ENCODE measurements at places on chromosomes 5 and 9.

DNA sequence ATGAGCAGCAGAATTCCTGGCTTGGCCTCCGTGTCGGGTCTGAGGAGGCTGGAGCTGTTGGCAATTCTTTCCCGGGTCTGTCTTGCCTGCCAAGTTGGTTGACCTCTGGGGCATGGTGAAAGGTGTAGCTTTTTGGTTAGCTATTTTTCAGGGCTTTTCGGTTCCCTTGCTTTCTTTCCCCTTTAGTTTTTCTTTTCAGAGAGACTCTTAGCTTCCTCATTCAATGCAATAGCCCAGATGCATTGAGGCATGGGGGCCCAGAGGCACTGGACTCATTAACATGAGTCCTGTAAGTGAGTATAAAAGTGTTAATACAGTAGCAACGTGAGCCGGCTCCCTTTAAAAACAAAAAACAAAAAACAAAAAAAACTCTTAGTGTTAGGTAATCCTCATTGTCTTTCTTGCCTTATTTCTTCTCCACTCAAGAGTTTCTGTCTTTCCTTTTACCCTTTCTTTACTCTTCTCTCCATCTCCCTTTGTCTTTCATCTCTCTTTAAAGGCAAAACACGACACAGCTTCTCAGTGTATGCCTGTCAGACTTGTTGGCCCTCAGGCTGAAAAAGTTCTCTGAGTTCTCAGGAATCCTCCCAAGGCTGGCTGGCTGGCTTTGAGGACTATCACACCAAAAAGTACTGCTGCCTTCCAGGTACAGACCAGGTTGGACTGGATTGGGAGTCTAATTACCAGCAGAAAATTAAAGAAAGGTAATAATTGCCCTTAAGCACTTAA is 289.9 kb upstream of the TUT7 start:
- no peak for DNase-seq

DNA sequence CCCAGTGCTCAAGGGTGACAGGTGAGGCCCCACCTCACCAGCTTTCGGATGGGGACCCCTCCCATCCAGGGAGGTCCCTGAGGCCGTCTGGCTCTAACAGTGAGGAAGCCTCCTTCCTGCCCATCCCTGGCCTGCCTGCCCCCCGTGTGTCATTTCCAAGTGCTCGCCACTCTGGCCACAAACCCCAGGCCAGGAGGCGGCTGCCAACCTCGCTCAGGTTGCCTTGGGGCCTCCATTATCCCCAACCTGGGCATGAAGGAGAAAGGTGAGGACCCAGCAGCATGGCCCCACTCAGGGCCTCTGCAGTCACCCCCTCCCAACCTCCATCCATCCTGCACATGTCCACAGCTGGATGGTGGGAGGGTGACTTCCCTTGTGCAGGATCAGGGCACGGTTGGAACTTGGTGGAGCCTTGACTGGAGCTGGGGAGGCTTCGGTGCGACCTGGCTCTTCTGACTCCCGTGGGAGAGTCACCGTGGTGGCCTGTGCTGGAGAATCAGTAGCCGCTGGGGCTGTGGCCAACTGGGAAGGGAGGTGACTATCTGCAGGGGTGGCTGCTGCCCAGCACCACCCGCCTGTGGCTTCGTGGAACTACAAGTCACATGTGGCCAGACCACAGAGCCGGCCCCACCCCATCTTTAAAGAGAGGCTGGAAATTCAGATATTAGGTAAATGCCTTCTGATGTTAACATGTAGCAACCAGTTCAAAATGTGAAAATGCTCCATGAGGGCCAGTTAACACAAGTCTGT is 37.5 kb upstream of the GFPT2 start:
- DNase-seq, result no peak

DNA sequence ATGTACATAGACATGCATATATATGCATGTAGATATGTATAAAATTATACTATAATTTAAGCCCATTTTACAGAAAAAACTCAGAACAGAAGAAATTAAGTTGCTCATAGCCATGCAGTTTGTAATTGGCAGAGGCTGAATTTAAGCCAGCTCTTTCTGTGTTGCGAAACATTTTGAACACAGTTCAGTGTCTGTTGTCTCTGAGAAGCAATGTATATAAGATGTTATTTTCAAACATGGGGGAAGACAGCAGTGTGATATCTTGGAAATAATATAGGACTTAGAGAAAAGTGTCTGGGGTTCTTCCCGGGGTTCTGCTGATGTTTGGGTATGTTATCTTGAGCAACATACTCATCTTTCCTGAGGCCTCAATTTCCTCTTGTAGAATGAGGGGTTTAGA is 37.6 kb downstream of the SVEP1 start:
- DNase-seq, result no peak

DNA sequence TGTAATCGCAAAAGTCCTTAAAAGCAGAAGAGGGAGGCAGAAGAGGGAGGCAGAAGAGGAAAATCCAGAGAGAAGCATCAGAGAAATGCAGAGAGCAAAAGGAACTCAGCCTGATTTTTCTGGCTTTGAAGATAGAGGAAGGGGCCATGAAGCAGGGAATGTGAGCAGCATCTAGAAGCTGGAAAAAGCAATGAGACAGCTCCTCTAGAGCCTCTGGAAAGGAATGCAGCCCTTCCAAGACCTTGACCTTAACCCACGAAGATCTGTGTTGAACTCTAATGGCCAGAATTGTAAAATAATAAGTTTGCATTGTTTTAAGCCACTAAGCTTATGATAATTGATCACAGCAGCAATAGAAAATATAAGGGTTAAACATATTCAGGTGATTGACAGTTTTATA is 159.6 kb downstream of the ATPSCKMT start:
- DNase-seq, result no peak

DNA sequence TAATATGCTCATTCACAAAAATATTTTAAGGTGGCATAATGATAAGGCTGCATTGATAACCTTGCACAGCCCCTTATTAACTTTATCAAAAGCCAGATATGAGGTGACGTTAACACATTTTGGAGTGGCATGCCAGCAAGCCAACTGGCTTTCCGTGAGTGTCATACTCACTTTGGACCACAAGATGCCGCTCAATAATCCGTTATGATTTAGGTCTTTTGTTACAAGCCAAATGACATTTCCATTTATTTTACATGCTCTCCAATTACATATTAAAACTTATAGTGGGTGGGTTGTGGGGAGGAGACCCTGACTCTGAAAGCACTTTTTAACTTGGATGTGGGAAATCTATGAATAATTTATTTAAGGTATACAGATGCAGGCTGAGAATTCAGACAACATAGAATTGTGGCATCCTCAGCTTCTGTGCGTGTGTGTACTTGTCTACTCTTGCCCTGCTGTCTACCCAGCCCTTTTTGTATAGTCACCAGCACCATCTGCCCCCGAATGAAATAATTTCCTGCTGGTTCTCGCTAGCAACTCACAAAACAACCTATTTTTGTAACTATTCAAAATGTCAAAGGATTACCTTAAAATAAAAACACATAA is 305.1 kb downstream of the PSAT1 start:
- DNase-seq, result peak; percentile 55

GRCh38 chr9:85163415-85163814 is 493.9 kb downstream of the NTRK2 start:
- no peak for DNase-seq

GRCh38 chr9:128689820-128690683 is 1.0 kb downstream of the SET start:
- peak; percentile 48 for DNase-seq

DNA sequence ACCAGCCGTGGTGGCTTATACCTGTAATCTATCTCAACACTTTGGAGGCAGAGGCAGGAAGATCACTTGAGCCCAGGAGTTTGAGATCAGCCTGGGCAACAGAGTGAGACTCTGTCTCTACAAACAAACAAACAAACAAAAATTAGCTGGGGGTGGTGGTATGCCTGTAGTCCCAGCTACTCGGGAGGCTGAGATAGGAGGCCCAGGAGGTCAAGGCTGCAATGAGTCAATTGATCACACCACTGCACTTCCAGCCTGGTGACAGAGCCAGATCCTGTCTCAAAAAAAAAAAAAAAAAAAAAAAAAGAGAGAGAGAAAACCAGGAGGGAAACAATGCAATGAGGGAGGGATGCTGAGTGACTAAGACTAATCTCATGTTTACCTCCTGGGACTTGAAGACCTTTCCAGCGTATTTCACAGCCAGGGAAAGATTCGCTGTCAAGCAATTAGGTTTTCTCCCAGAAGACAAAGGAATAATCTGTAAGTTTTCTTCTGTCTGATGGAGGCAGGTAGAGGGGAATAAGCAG is 51.1 kb upstream of the MIER3 start:
- DNase-seq, result no peak

DNA sequence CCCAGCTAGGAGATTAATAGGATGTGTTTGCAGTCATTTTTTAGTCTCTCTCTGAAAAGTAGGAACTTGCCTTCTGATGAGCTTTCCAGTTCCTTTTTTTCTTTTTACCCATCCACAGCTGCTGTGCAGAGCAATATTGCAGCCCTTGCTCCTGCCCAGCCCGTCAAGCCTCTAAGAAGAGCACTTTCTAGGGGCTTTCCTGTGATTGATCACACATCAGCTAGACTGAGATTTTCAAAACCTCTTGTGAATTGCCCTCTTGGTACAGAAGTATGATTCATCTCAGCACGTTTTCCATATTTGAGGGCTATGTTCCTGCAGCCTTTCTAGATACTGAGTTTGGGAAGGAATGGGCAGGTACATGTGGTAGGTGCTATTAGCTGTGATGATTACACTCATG is 93.9 kb downstream of the GALNT10 start:
- no peak for DNase-seq

- DNase-seq, result peak; percentile 35
Observed at GRCh38 chr5:87340716-87341115, 72.0 kb downstream of the CCNH start.

- DNase-seq, result peak; percentile 26
Observed at GRCh38 chr5:146005723-146006122, 69.3 kb downstream of the SH3RF2 start.

GRCh38 chr5:109711673-109712072 is 21.9 kb downstream of the MAN2A1 start:
- no peak for DNase-seq

DNA sequence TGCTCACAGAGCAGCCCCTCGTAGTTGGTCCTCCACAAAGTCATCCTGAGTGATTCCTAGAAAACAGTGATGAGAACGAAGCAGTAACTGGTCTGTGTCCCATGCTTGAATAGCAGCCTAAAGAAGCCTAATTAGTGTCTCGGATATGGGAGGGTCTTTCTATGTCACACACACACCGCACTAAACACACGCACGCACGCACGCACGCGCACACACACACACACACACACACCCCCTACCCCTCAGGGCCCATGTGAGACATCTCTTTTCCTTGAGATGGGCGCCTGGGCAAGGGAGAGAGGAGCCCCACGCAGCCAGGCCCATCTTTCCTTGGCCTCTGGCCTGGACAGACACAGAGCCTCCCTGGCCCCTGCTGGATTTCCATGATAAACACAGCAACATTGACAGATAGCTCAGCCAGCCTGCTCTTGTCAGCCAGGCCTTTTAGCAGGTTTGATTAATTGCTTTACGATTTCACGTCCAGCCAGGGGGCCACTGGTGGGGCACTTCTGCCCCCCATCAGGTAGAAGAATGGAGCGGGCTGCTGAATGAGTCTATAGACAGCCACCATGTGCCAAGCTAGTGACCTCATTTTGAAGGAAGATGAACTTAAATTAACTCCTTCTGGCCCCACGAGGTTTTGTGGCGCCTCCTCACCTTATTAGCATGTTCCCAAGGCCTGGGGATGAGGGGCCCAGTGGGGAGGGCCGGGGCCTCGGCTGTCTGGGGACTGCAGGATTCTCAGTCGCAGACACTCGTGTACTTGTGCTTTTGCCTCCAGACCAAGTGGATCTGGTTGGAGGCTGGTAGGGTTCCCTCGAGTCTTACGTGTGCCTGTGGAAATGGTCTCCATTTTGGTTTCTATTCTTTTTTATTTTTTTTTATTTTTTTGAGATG is 36.2 kb upstream of the PRDM12 start:
- DNase-seq, result no peak

DNA sequence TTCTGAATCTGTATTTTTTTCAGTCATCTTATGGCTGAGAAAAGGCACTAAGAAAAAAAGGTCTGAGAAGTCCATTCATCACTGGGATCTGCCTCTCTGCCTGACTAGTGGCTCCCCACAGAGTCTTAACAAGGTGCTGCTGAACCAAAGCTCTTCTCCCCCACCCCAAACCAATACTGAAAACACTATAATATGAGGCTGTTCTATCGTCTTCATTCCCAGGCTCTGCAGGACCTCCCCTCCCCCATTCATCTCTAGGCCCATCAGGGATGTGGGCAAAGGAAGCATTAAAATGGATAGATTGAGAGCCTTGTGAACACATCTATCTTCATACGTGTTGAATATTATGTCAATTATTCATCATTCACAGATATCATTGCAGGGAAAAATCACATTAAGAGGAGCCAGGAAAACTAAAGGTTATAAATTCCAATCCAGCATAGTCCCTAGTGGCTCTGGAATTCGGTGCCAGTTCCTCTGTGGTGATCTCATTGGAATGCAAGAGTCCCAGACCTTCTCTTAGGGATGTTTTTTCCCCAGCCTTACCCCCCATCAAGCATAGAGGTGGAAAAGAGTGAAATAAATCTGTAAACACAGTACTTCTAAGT is 44.3 kb upstream of the GPR151 start:
- DNase-seq, result peak; percentile 8

DNA sequence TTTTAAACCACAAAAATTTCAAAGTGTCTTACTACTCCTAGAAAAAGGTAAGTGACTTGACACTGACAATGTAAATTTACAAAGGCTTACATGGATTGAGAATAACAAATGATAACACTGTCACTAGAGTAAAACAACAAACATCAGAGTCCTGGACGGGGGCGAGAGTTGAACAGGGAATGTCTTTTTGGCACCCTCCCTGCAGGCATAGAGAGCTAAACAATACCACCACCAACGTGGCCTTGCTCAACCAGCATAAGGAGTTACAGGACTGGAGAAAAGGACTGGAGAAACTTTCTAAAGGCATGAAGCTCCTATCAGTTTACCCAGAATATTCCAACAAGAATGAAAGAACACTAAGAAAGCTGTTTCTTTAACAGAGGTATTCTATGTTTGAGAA is 55.3 kb downstream of the PTBP3 start:
- DNase-seq, result no peak

DNA sequence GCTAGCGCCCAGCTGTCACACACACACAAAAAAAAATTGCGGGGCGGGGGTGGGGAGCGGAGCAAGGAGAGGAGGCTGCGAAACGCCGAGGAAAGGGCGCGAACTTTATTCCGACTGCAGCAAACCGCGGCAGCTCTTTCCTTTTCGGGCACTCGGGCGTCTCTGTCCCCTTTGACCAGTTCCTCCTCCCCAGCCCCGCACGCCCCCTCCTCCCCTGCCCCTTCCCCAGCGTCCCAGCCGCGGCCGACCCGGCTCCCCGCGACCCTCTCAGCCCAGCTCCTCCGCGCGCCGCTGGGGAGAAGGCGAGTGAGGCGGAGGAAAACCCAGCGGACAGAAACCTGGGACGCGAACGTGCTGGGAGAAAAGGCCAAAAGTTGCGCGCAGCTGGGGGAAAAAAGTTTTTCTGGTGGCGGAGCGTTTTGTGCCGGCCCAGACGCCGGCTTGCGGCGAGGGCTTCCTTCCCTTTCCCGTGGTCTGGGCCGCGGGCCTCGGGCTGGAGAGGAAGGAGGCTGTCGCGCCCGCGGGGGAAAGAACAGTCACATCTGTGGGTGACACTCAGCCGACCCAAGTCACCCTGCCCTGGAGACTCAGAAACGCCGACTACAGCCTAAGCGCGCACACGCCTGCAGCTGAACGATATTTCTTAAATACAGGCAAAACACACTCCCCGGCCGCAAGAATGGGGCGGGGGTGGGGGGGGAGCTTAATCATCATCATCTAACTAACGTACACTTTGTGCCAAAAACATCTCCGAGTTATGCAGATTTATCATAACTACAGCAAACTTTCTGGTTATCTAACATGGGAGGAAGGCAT is 1.1 kb upstream of the BNC2 start:
- peak; percentile 90 for DNase-seq
